Hindlimb muscle (tissue), 1 donor: ENCODE measurements at places on chromosomes 16 and 17. TPM values are rescaled to one million over a fixed set of nuclear protein-coding genes. Genes with fewer than 3 reads are reported as not detected.

MT4 gene
- not detected for polyA plus RNA-seq

JUP gene
- 46.2 TPM for polyA plus RNA-seq

GLIS2 gene
- polyA plus RNA-seq: 25.8 TPM

MYL4 gene
- polyA plus RNA-seq: 1,610 TPM

CDC42EP4 gene
- polyA plus RNA-seq: 21.5 TPM

OR1F1 gene
- not detected for polyA plus RNA-seq

HCRT gene
- not detected for polyA plus RNA-seq

KIF2B gene
- polyA plus RNA-seq: not detected

PPP1R27 gene
- polyA plus RNA-seq: 52.6 TPM

KRT33B gene
- not detected for polyA plus RNA-seq

NXPH3 gene
- 1.5 TPM for polyA plus RNA-seq

NPTX1 gene
- polyA plus RNA-seq: 0.43 TPM

TBC1D3 gene
- 0.34 TPM for polyA plus RNA-seq

EPN2 gene
- 28.8 TPM for polyA plus RNA-seq

RCVRN gene
- polyA plus RNA-seq: 1.1 TPM

JMJD8 gene
- 33.9 TPM for polyA plus RNA-seq

PABPN1L gene
- polyA plus RNA-seq: not detected

CCL14 gene
- 40.4 TPM for polyA plus RNA-seq

FN3K gene
- 23.1 TPM for polyA plus RNA-seq

KCNH4 gene
- 0.10 TPM for polyA plus RNA-seq

PRAC2 gene
- not detected for polyA plus RNA-seq

OR1A1 gene
- polyA plus RNA-seq: 0.06 TPM

NEUROD2 gene
- 0.05 TPM for polyA plus RNA-seq

SDR42E1 gene
- 0.66 TPM for polyA plus RNA-seq

INO80E gene
- 43.7 TPM for polyA plus RNA-seq

GCGR gene
- not detected for polyA plus RNA-seq

TLCD2 gene
- 5.5 TPM for polyA plus RNA-seq

GP2 gene
- polyA plus RNA-seq: not detected

TNFSF13 gene
- polyA plus RNA-seq: 4.0 TPM

VPS4A gene
- polyA plus RNA-seq: 41.0 TPM

SLC5A2 gene
- 7.8 TPM for polyA plus RNA-seq

ACSM2A gene
- 0.34 TPM for polyA plus RNA-seq

ICAM2 gene
- polyA plus RNA-seq: 28.6 TPM

CACNG5 gene
- polyA plus RNA-seq: not detected

SDF2 gene
- 39.5 TPM for polyA plus RNA-seq

TMIGD1 gene
- polyA plus RNA-seq: not detected

KRTAP4-5 gene
- not detected for polyA plus RNA-seq

ALOX15 gene
- polyA plus RNA-seq: 0.14 TPM

ARHGDIG gene
- polyA plus RNA-seq: 0.92 TPM

KRTAP4-1 gene
- polyA plus RNA-seq: not detected

NAGS gene
- polyA plus RNA-seq: 0.19 TPM

SEPTIN1 gene
- polyA plus RNA-seq: 3.2 TPM

TVP23A gene
- 2.2 TPM for polyA plus RNA-seq

MYO1C gene
- polyA plus RNA-seq: 105 TPM

CNTD1 gene
- 0.70 TPM for polyA plus RNA-seq

ITGB4 gene
- polyA plus RNA-seq: 7.6 TPM

MYH1 gene
- polyA plus RNA-seq: 38.7 TPM

OSGIN1 gene
- polyA plus RNA-seq: 0.53 TPM

MXRA7 gene
- 110 TPM for polyA plus RNA-seq

CORO6 gene
- polyA plus RNA-seq: 99.3 TPM

FBXW10 gene
- polyA plus RNA-seq: 0.13 TPM

DHRS7C gene
- 118 TPM for polyA plus RNA-seq

CCL8 gene
- polyA plus RNA-seq: 0.46 TPM

CCL15 gene
- not detected for polyA plus RNA-seq

FCSK gene
- 8.8 TPM for polyA plus RNA-seq

TNFRSF17 gene
- not detected for polyA plus RNA-seq
